ENCODE measurements at places on chromosomes 1 and 21.
A peak's percentile ranks its signal among the peaks of the same experiment; 100 is the strongest.

DNA sequence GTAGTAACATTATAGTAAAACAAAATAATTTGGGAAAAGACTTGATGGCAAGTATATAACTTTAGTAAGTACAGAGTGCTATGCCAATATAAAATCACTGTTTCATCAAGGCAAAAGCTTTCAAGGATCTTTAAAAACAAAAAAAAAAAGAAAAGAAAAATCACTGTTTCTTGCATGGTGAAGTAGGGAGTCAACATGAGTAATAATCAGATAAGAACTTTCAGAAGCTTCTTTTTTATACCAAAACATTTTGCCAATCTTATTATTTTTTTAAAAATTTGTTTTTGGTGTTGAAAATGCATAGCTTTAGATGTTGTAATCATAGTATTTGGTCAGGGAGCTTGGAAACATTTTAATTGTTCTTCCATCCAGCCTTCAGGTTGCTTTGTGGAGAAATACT, 37.2 kb downstream of the CAMSAP2 start:
- DNase-seq = no peak

GRCh38 chr1:213110349-213111300, 59.6 kb downstream of the RPS6KC1 start:
- DNase-seq = peak; percentile 3

DNA sequence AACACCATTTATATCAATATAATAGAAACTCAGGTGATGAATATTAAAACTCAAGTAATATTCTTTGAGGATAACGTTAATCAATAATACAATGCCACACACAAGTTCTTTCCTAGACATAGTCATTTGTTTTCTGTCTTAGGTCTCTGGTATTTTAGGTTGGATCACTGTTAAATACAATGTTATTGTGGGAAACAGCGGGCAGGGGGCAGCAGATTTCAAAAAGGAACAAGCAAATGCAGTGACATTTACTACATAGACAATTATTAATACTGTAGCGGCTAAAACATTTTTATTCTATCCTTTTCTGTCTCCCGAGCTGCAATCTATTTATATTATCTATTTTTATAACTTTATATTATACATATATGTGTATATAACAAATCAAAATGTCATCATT, 186.4 kb upstream of the ZNHIT6 start:
- no peak for DNase-seq

- no peak for DNase-seq
Observed at GRCh38 chr1:109969907-109970306, 14.7 kb upstream of the AHCYL1 start.

- no peak for DNase-seq
Observed at GRCh38 chr1:190104961-190105360, 372.7 kb downstream of the BRINP3 start.
